Sigmoid colon (tissue), 7 donors: ENCODE measurements at places on chromosomes 13 and 19. TPM values are rescaled to one million over a fixed set of nuclear protein-coding genes. Genes with fewer than 3 reads are reported as not detected.
A peak's percentile ranks its signal among the peaks of the same experiment; 100 is the strongest.

- H3K4me1 ChIP-seq, result no peaks in the 10 kb centered on the region
- H3K27ac ChIP-seq, result no peak overlapping the region
- H3K4me3 ChIP-seq, result no peak overlapping the region
- H3K36me3 ChIP-seq, result no peaks in the 10 kb centered on the region
Measured at GRCh38 chr13:113794764-113795173, 35.7 kb downstream of the TMEM255B start.

- no peak overlapping the region for H3K4me3 ChIP-seq
- no peaks in the 10 kb centered on the region for H3K36me3 ChIP-seq
- H3K27me3 ChIP-seq, result no peaks in the 10 kb centered on the region
- H3K27ac ChIP-seq, result no peak overlapping the region
- no peak for DNase-seq
- H3K4me1 ChIP-seq, result peaks cover 7% of the 10 kb centered on the region
Measured at GRCh38 chr19:46753420-46754155, 7.3 kb upstream of the STRN4 start.

DNA sequence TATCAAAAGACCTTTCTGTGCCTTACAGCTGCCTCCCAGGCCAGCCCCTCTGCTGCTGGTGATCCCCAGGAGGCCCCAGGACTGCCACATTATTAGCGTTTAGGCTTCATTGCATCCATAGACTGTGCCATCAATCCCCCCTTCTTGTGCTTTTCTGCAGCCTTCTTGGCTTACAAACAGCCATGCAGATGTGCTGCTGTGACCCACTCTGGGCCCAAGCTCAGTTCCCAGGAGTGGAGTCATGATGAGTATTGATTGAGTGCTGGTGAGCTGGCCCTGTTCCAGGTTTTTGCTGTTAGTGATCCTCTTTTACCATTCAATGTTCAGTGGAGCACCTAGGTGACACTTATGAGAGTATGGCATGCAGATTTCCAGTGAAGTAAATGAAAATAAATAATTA is 59.9 kb upstream of the SLAIN1 start:
- H3K36me3 ChIP-seq, result no peaks in the 10 kb centered on the region
- no peak overlapping the region for H3K27ac ChIP-seq
- H3K4me3 ChIP-seq, result no peak overlapping the region
- no peaks in the 10 kb centered on the region for H3K4me1 ChIP-seq

DNA sequence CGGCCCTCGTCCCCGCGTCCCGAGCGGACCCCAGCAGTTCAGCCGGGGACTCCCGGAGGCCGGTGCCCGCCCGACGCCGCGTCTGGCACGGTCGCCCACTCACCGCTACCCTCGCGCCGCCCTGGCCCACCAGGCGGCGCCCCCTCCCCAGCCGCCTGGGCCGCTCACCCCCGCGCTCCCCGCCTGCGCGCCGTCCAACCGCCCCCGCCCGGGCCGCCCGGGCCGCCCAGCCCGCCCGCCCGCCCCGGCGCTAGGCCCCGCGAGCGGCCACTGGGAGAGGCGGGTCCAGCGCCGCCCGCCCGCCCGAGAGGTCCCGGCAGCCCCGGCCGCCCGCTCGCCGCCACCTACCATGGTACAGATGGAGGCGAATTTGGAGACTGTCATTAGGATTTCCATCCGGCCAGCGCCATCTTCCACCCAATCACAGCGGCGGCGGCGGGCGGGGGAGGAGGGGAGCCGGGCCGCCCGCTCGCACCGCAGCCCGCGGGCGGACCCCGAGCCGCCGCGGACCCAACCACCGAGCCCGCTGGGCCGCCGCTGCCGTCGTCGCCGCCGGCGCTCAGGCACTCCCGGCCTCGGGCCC is at the start of gene USP12:
Gene USP12 (minus strand): TSS at position 568 of the 583 bp plus-strand sequence. CDS start 172 bp downstream, at position 396.
- no peaks in the 10 kb centered on the region for H3K27me3 ChIP-seq
- no peaks in the 10 kb centered on the region for H3K36me3 ChIP-seq

DNA sequence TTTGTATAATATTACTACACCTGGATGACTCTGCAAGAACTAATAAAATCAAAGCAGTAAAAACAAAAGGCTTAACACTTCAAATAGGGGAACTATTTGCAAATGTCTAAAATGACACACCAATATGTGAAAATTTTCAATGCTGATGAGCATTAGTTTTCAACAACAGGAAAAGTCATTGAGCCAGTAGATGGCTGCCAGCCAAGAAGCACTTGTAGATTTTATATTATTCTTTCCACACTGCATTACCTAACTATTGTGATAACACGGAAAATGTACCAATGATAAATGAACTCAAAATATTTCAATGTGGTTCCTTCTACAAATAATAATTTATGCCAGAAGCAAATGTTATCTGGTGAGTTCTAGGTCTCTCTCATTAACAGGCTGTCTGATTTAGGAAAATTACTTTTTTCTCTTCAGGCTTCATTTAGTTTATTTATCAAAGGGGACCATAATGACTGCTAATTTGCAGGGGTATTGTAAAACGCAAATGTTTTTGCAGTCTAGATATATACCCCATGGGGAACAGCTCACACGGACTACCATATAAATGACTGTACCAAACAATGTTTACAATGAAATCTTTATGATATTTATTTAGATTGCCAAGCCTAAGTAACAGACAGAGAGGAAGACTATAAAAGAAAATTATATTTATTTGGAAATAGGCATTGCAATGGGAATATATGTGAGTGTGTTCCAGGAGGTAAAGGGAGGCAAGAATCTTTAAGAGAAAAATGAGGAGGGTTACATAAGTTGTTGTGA is 407.8 kb downstream of the LIG4 start:
- H3K4me1 ChIP-seq, result no peaks in the 10 kb centered on the region
- DNase-seq, result no peak
- no peaks in the 10 kb centered on the region for H3K27me3 ChIP-seq

The DENND1C gene
- polyA plus RNA-seq, result 18.1 TPM

The SIGLEC10 gene
- 1.8 TPM for polyA plus RNA-seq

DNA sequence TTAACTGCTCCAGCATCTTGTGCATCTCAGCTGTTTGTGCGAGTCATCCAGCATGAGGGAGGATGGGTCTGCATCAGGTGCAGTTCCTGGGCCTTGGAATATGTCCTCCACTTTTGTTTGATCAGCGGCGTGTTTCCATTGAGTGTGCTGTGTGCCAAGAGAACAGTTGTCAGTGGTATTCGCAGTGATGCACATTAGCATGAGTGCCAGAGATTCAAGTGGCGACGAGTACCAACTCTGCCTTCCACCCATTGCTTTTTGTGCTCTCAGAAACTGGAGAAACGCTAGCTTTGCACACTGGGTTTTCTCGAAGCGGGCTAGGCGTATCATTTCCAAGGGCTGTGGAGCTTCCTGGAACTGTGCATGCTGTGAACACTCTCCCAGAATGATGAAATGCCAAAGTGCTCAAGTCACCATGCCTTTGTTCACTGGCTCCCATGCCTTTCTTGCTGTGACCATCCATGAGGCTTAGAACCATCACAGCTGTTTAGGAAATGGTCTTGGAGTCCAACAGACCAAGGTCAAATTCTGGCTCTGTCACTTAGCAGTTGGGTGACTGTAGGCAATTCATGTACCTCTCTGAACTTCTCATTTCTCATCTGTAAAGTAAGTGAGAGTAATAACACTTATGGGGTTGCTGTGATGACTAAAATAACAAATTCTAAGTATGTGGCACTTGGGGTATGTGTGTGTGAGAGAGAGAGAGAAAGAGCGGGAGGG is 18.4 kb downstream of the LRCH1 start:
- H3K27me3 ChIP-seq, result no peaks in the 10 kb centered on the region
- H3K36me3 ChIP-seq, result no peaks in the 10 kb centered on the region
- no peak overlapping the region for H3K4me3 ChIP-seq
- no peak for DNase-seq

The FREM2 gene
- under 0.01 TPM for polyA plus RNA-seq

DNA sequence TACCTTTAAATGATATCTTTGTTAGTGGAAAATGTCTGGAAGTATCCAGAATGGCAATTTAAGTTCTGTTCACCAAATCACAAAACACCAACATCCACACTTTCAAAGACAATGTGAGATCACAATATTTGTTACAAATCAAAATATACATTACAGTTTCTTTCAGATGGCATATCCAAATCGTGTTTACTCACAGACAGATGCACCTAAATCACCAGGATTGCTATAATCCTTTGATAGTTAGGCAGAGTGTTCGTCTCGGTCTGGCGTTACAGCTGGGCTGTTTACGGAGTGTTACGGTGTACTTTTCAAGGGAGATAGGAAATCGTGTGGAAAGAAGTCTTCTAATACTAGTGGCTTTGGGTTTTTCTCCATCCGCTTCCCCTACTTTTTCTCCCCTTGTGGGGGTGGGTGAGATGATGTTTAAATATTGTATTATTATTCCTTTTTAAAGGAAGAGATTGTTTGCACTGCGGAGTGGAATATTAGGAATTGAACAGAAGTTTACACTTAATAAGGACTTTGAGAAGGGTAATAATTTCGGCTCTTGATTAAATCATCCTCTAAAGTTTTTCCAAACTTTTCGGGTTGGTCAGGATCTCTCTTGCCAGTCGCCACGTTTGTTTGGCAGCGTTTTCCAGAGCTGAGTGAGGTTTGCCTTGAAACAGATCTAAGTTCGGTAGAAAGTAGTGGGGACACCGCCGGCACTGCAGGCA is 1.8 kb downstream of the MAB21L1 start:
- H3K27ac ChIP-seq, result peak overlapping the region; percentile 22
- DNase-seq, result no peak
- H3K27me3 ChIP-seq, result no peaks in the 10 kb centered on the region
- H3K4me1 ChIP-seq, result no peaks in the 10 kb centered on the region
- H3K36me3 ChIP-seq, result no peaks in the 10 kb centered on the region

The IFNL1 gene
- not detected for polyA plus RNA-seq

The FFAR1 gene
- not detected for polyA plus RNA-seq

GRCh38 chr19:14830702-14831101 is 4.3 kb downstream of the OR7A5 start:
- DNase-seq, result no peak
- no peaks in the 10 kb centered on the region for H3K36me3 ChIP-seq
- H3K27ac ChIP-seq, result no peak overlapping the region
- no peak overlapping the region for H3K4me3 ChIP-seq
- H3K27me3 ChIP-seq, result no peaks in the 10 kb centered on the region
- H3K4me1 ChIP-seq, result no peaks in the 10 kb centered on the region

DNA sequence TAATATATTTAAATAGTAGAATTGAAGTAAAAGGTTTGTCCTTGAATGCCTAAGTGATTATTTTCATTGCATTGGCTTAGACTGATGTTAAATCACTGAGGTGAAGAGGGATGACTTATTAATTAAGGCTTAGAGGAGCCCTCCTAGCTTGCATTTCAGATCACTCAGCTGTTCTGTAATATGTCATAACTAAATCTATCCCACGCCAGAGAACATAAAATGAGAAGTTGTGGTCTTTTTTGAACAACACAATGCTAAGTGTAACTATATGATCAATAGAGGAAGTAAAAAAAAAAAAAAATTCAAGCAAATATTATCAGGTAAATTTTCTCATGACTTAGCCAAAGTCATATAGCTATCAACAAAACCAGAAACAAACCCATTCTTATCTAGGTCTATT is 752.2 kb downstream of the GPC5 start:
- H3K4me3 ChIP-seq, result no peak overlapping the region
- no peak overlapping the region for H3K27ac ChIP-seq

DNA sequence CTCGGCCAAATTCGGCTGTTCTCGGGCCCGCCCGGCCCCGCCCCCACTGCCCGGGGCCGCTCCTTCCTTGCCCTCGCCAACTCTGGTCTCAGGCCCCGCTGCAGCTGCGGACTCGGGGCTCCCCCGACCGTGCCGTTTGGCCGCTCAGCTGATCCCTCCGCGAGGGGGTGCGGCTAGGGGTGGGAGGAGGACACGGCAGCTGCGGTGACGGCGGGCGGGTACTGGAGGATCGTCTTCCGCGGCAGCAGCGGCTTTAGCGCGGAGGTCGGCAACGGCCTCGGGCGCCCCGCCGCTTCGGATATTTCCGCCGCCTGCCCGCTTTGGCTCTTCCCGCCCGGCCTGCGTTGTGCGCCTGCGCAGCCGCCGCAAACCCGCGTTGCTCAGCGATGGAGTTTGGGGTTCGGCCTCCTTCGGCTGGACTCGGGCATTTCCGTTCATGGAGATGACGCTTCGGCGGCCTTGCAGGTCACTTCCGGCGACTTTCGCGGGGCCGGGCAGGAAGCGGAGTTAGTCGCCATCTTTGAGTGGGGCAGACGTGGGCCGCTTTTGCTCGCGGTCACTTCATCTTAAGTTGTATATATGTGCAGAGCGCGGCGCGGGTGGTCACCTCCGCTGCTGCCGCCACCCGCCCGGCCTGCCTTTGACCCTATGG is 338 bp upstream of the UBE2M start:
- peak overlapping the region; percentile 81 for H3K4me3 ChIP-seq
- H3K27me3 ChIP-seq, result no peaks in the 10 kb centered on the region

DNA sequence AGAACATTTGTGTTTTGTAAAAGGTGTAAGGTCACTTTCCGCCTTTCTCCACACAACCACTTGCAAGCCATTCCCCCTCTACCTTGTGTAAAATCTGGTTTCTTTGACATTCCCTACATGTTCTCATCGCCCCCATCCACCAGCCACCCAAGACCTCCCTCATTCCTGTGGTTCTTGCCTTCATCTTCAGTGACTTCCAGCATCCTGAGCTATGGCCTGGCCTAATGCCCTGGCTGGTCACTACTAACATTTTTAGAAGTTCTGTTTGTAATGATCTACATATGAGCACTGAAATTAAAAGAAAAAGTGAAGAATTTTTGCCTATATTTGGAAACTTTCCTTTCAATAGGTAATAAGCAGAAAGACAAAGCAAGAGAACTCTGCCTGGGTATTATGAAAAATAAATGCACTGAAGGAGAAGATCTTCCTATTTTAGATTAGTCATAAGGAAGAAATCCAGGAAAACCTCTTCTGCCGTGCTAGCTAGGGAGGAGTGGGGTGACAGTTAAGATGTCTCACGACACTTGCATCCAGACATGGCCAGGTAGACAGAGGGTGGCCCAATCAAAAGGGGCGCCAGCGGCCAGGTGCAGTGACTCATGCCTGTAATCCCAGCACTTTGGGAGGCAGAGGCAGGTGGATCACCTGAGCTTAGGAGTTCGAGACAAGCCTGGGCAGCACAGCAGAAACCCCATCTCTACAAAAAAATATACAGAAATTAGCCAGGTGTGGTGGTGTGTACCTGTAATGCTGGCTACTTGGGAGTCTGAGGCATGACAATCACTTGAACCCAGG is 28.1 kb upstream of the MPHOSPH8 start:
- peaks cover 27% of the 10 kb centered on the region for H3K27me3 ChIP-seq
- no peak for DNase-seq
- H3K27ac ChIP-seq, result no peak overlapping the region
- H3K36me3 ChIP-seq, result no peaks in the 10 kb centered on the region

The GPR12 gene
- not detected for polyA plus RNA-seq

The METTL21C gene
- not detected for polyA plus RNA-seq

DNA sequence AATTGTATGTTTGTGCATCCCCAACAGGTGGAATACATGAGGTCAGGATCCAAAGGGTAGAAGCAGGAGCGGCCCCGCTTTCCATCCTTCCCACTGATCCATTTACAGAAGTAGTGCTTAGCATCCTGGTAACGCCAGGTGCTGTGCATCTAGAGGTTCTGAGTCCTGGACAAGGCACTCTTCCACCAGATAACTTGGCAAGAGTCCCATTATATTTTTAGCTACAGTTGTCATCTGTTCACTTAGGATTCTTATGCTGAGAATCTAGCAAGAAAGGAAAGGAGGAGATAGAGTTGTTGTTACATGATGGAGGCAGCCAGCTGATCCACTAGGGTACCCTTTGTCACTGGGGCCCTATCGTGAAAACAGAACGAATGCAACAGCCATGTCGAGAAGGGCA is 389.5 kb upstream of the ZNF507 start:
- no peaks in the 10 kb centered on the region for H3K36me3 ChIP-seq
- no peak for DNase-seq
- H3K27ac ChIP-seq, result no peak overlapping the region
- no peaks in the 10 kb centered on the region for H3K27me3 ChIP-seq
- H3K4me1 ChIP-seq, result peaks cover 24% of the 10 kb centered on the region

The SIGLECL1 gene
- not detected for polyA plus RNA-seq

The STARD13 gene
- polyA plus RNA-seq, result 6.0 TPM

- no peaks in the 10 kb centered on the region for H3K27me3 ChIP-seq
- H3K36me3 ChIP-seq, result no peaks in the 10 kb centered on the region
- peaks cover 4% of the 10 kb centered on the region for H3K4me1 ChIP-seq
- H3K4me3 ChIP-seq, result no peak overlapping the region
- no peak for DNase-seq
Measured at GRCh38 chr19:47651691-47652090, 42.8 kb downstream of the BICRA start.
